ENCODE measurements at places on chromosomes 2 and 18. TPM values are rescaled to one million over a fixed set of nuclear protein-coding genes. Genes with fewer than 3 reads are reported as not detected.

GRCh38 chr18:14221689-14222088, 89.5 kb upstream of the ZNF519 start:
- H3K4me3 ChIP-seq, result no peak overlapping the region
- no peaks in the 10 kb centered on the region for H3K36me3 ChIP-seq
- H3K4me1 ChIP-seq, result no peaks in the 10 kb centered on the region
- no peak overlapping the region for H3K27ac ChIP-seq
- no peaks in the 10 kb centered on the region for H3K27me3 ChIP-seq

DNA sequence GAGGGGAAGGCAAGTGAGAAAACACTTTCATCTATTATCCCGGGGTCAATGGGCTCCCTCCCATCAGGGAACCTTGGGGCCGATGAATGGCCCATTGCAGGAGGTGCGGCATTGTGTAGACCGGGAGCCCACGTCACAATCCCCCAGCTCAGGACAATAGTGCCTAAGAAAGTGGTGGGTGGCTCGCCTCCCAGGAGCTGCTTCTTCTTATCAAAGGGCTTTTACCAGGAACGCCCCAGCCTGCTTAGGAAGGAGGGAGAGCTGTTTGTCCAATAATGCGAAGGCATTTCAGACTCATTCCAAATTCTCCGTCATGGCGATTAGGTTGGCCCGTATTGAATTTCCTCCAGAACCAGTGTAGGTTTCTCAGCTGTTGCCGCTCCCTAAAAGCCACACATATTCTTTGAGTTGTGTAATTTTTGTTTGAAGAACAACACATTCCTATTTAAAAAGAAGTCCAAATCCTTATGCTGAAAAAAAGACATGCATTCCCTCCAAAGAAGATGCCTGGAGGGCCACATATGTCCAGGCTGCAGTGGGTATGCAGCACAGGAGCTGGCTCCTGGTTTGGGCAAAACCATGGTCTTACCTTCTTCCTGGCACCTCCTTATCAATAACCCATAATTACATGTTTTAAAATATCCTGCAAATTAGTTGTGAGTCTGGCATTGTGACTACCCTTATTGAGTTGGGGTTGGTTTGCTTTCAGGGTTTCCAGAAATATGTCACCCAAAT, 264.7 kb downstream of the MYCN start:
- no peaks in the 10 kb centered on the region for H3K27me3 ChIP-seq
- no peak for DNase-seq
- H3K27ac ChIP-seq, result no peak overlapping the region
- H3K4me3 ChIP-seq, result no peak overlapping the region
- H3K36me3 ChIP-seq, result no peaks in the 10 kb centered on the region
- no peaks in the 10 kb centered on the region for H3K4me1 ChIP-seq

DNA sequence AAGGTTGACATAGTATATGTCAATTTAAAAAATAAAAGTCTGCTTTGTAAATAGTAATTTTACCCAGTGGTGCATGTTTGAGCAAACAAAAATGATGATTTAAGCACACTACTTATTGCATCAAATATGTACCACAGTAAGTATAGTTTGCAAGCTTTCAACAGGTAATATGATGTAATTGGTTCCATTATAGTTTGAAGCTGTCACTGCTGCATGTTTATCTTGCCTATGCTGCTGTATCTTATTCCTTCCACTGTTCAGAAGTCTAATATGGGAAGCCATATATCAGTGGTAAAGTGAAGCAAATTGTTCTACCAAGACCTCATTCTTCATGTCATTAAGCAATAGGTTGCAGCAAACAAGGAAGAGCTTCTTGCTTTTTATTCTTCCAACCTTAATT, 78.6 kb upstream of the CSRNP3 start:
- no peak overlapping the region for H3K27ac ChIP-seq
- no peak for DNase-seq
- no peaks in the 10 kb centered on the region for H3K27me3 ChIP-seq
- no peaks in the 10 kb centered on the region for H3K36me3 ChIP-seq
- no peaks in the 10 kb centered on the region for H3K4me1 ChIP-seq

The OTOF gene
- total RNA-seq, result not detected

The ELOA2 gene
- total RNA-seq, result not detected
